ENCODE measurements at places on chromosomes 11 and 22.

DNA sequence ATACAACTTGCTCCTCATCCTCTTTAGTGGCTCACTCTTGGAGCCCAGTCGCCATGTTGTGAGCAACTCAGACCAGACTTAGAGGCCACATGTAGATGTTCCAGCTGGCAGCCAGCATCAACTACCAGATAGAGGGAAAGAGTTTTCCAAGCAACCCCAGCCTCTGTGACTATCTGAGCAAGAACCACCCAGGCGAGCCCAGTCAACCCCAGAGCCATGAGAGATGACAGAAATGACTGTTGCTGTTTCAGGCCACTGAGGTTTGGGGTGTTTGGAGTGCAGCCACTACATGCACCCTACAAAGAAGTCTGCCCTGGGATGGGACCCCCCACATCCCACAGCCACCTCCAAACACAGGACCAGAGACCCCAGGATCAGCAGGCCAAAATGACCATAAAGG is 24.8 kb upstream of the CLDN5 start:
- DNase-seq, result no peak

- no peak for DNase-seq
These were observed 916.1 kb upstream of the ANO3 start for GRCh38 chr11:25415793-25416192.

DNA sequence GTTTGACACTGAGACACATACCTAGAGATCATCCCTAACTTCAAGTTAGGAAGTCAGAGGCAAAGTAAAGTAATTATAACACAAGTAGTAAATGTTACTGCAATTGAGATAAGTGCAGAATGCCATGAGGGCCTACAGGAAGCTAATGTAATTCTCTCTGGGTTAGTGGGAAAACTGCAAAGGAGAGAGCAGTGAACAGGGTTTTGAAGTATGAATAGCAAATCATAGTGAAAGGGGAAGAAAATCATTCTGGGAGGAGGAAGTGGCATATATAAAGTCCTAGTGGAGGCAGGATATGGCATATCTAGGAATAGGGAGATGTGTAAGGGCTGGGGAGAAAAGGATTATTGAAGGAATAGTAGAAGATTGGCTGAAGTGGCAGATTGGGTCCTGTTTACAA is 27.9 kb downstream of the RNF169 start:
- no peak for DNase-seq

- DNase-seq, result no peak
These were observed 233.4 kb upstream of the DDI1 start for GRCh38 chr11:103803062-103803461.

DNA sequence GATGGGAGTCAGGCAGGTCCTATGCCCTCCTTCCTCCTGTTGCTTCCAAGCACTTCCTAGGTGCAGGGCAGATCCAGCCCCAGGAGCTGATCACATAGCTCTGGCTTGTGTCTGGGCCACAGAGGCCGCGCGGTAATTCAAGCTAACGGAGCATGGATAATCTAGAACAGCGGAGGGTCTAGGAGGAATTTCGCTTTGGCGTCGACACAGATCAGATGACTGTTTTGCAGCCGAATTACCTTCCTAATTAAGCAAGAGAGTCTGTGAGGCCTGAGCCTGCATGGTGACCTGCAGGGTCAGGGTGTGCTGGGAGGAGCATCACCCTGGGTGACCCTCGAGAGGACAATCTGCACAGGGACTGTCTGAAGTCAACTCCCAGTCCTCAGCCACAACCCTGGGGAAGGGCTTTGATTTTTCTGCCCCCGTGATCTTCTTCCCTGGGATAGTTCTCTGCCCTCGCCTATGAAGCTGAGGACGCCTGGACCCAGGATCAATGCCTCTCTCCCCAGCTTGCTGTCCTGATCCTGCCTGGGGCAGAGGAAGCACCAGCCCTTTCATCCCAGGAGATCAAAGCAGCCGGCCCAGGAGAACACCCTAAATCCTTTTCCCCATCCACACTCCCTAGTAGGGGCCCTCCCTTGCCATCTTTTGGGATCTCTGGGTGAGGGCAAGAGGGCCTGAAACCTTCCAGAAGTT is 11.0 kb downstream of the NECTIN1 start:
- DNase-seq, result no peak

DNA sequence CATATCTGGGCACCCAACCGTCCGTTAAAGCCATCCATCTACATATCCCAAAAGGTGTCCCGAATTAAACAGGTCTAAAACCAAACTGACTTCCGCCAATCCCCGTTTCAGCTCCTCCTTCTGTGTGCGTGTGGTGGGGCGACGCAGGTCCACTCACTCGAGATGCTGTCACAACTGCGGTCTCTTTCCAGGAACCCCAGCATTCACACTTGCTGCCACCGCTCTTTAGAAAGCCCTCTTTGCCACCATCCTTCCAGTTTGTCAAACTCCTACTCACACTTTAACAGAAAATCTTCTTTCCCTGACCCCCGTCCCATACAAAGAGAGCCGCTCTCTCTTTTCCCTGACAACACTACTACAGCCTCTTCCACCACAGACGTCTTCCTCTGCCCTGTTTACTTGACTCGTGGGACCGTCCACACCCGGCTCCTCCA is 467 bp downstream of the ESS2 start:
- no peak for DNase-seq

DNA sequence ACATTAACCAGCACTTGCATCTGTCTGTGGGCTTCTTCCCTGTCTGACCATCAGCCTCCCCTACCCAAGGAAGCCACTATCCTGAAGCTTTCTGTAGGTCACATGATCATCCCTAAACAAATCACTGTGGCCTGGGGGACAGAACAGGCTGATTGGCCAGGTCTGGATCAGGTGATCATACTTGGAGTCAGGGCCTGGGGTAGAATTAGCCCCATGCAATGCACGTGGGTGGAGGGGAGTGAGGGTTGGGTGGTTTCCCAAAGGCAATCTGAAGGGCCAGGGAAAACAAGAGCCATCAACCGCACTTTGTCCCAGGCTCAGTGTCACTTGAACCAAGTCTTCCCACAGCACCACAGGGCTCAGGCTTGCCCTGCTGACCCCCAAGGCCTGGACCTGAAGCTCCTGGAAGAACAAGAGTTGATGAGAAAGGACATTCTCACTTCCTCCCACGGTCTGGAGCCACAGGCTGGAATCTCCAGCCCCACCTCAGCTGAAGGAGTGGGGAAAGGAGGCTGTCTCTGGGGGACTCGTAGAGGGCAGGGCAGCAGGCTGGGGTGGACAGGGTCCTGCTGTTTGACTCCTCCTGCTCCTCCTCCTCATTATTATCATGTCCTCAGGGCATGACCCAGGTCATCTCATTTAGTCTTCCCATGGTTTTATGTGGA is 31.5 kb upstream of the TSPAN18 start:
- no peak for DNase-seq

DNA sequence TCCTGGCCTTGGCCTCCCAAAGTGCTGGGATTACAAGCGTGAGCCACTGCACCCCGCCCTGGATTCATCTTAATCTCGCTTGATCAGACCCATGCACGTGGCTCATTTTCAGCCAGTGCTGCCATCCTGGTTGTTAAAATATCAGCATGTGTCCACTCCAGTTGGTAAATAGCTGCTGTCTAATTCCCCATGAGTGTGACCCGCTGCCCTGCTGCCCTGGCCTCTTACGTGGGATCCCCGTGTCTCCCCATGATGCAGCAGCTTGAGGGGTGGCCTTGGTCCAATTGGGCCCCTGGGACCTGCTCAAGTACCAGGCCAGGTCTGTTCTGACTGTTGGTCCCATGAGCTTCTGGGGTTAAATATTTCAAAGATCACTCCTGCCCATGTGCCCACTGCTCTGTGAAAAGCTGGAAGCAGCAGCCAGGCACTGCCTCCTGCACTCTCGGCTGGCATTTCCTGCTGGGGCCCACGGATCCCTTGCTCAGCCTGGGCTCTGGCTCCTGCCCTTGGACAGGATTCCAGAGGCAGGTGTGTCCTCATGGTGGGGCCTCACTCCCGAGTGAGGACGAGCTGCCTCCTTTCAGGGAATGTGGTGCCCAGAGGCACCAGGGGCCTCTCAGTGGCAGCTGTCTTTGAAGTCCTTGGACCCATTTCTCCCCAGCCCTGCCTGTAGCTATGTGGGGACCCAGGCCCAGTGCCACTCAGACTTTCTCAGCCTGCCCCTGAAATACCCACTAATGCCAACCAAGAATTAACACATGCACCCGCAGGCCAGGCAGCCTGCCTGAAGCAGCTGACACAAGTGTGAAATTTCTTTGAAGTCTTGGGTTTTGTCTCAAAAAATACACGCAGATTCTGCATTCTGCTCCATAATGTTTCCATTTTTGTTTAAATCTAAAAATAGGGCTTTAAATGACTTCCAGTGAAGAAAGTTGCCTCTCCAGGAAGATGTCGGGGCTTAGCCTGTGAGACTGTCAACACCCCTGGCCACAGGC is 38.1 kb upstream of the PRDM11 start:
- DNase-seq, result no peak

GRCh38 chr11:109775686-109776085 is 317.5 kb upstream of the ZC3H12C start:
- DNase-seq, result no peak

DNA sequence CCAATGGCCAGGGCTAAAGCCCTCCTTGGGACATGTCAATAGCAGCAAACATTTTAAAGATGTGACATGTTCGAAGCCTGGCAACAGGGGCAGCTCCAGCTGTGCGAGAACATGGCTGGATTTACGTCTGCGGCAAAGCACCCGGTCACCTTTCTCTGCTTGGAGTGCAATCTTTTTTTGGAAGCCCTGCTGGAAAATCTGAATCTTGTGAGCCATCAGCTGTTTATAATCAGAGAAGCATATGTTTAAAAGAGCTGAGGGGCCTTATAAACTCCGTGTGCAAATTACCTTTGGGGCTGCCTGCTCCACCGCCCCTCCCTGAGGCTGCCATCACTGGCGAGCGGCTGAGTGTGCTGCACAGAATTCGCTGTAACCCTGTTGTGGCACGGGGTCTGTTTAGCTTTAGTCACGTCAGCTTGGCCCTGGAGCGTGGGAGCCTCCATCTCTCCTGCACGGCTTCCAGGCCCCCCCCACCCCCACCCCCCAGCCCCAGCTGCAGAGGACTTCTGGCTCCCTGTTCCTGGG is 9.0 kb upstream of the KCNQ1OT1 start:
- no peak for DNase-seq

DNA sequence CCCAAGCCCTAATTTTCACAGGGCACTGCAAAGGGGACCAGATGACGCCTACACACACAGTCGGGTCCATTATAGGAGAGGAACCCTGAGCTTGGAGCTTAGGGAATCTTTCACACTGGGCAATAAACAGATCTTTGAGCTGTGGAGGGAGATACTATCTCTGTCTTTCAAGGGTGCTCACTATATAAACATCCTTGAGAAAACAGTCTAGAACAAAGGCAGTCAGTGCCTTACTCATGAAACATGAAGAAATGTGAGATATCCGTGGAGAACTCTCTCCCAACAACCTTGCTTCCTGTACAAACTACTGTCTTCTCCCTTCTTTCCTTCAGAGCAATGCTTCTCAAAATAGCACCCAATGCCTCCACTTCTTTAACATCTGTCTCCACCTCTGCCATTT is 109.0 kb upstream of the APOA1 start:
- DNase-seq, result no peak

- no peak for DNase-seq
These were observed 6.9 kb downstream of the FAM168A start for GRCh38 chr11:73590991-73591390.

DNA sequence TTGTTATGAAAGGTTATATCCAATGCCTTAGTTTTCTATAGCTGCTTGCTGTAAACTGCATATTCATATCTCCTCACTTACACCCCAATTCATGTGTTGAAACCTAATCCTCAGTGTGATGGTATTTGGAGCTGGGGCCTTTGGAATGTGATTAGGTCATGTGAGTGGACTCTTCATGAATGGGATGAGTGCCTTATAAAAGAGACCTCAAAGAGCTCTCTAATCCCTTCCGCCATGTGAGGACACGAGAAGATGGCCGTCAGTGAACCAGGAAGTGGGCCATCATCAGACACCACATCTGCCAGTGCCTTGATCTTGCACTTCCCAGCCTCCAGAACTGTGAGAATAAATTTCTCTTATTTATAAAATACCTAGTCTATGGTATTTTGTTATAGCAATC is 79.3 kb downstream of the CYP2R1 start:
- DNase-seq, result no peak

DNA sequence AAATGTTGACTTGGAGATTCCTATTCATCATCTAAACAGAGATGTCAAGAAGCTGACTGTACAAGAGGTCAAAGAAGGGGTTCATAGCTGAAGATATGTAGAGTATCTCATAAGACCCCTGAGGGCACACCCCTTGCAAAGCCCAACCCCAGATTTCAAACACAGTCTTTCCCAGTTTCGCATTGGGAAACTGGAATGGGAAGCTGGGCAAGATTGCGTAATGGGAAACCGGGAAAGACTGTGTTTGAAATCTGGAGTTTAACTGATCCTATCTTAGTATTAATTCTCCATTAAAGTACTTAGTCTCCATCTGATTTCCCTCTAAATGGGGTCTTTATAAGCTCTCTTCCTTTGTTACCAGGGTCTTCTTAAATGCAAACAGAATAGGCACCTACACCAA is 99.5 kb downstream of the FAM76B start:
- DNase-seq, result no peak

- DNase-seq, result no peak
These were observed 20.9 kb upstream of the DENND5A start for GRCh38 chr11:9285850-9286587.

- no peak for DNase-seq
These were observed 62.2 kb upstream of the ADA2 start for GRCh38 chr22:17281440-17281841.

DNA sequence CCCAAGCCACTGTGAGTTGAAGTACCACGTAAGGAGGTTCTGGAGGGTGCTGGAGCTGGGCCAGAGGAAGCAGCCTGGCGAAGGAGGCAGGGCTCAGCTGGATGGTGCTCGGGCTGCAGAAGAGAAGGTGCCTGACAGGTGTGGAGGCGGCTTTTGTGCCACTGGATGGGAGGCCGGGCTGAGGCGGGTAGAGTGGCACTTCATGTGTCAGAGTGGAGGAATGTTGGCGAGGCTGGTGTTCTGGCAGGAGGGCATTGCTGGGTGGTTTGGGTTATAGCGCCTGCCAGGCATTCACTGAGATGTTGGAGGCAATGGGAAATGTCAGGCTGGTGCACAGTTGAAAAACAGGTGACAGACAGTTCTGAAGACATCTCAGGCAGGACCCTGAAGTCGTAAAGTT is 24.2 kb downstream of the UBE2L3 start:
- no peak for DNase-seq

GRCh38 chr11:82458147-82458546 is 275.5 kb downstream of the FAM181B start:
- DNase-seq, result no peak

DNA sequence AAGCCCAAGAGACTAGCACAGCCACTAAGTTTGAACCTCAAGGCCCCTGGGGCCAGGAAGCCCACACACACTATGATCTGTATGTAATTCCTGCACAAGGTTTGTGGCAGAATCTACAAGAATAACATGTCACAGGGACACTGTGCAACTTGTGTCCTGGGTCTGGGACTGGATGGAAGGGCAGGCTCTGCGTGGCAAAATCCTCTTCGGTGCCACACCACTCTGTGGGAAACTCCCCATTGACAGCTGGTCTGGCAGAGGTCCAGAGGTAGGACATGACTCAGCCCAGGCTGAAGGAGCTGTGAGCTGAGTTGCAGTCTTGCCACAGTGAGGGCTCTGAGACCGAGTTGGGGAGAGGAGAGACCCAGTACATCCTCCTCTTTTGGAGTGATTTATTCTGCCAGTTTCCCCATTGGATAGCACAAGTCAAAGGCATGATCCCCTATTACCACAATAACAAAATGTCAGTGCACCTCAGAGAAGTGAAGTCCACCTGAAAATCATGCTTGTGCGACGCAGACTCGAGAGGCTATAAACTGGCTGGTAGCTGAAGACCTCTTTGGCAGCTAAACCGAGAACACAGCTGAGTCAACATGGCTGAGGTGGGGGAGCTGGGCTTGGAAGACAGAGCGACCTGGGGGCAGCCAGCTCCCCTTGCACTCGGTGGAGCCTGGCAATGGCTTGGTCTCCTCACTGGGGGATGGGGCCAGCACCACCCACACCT is 23.3 kb upstream of the SERPIND1 start:
- DNase-seq, result peak; percentile 62

Measured in testis (tissue), 5 donors.